T follicular helper cell (primary cell): ENCODE measurements at places on chromosomes 2 and 18.

- DNase-seq: no peak
Observed at GRCh38 chr18:10928772-10929373, 220.5 kb downstream of the PIEZO2 start.

DNA sequence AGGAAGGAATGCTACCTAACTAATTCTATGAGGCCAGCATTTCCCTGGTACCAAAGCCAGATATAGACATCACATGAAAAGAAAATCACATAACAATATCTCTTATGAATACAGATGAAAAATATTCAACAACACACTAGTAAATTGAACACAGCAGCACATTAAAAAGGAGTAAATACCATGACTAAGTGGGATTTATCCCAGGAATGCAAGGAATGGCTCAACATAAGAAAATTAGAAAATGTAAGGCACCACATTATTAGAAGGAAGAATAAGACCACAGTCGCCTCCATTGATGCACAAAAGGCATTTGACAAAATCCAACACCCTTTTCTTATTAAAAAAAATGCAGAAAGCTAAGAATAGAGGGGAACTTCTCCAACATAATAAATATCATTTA, 133.9 kb downstream of the TTC32 start:
- DNase-seq: no peak

DNA sequence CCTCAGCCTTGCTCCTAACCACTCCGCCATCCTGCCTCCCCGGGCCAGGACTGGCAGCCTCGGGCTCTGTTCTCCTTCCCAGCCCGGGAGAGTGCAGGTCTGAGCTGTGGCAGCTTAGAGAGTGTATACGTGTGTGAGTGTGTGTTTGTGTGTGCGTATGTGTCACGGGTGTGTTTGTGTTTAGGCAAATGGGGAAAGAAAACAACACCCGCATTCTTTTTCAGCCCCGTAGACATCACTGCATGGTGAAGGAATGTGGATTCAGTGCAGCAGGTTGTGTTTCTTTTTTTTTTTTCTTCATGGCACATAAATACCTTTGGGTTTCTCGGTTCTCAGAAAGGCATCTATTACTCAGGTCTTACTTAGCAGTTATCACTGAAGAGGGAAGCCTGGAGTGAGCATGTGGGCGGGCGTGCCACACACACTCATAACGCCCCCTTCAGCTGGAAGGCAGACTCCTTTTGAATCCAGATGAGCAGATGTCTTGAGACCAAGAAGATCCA, 44.2 kb downstream of the GLI2 start:
- DNase-seq: no peak

DNA sequence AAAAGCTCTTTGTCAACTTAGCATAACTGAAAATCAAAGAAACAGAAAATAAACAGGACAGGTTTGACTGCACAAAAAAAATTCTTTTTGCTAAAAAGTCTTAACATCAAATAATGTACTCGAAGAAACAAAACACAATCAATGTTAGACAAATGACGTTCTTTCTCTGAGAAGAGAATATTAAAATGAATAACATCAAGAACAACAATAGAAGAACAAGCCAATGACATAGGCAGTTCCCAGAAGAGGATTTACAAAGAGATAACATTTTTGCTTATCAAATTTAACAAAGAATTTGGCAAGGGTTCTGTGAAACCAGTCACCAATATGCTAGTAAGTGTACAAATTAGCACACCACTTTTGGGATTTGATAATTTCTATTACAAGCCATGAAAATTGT, 5.8 kb downstream of the GPR55 start:
- DNase-seq: no peak

GRCh38 chr2:216584112-216584511, 49.1 kb upstream of the IGFBP2 start:
- DNase-seq: no peak

GRCh38 chr2:191870744-191871143, 23.9 kb upstream of the CAVIN2 start:
- no peak for DNase-seq

DNA sequence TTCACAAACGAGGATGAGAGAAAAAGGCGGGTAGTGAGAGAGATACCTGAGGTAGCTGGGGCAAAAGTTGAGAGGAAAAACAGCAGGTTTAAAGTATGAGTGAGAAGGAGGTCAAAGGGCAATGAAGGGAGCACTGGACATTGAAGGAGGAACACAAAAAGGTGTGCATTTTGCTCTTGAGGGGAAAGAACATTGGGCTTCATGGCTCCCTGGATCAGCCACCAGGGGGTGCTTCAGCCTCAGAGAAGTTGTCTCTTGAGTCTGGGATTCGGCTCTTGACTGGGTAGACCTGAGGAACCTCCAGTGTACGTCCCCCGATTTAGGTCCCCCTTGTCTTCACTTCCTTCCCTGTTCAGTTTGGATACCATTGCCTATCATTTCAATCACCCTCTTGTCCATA, 128.5 kb downstream of the RAPGEF4 start:
- no peak for DNase-seq
